ENCODE measurements at places on chromosomes 1 and 21. TPM values are rescaled to one million over a fixed set of nuclear protein-coding genes. Genes with fewer than 3 reads are reported as not detected.

DIP2A gene
- 56.7 TPM for total RNA-seq

PLPP3 gene
- 59.4 TPM for total RNA-seq

PTPRC gene
- total RNA-seq, result not detected

OR2T33 gene
- not detected for total RNA-seq

SLC22A15 gene
- total RNA-seq, result 0.10 TPM

MROH9 gene
- not detected for total RNA-seq

LCE1B gene
- not detected for total RNA-seq

MMP23B gene
- total RNA-seq, result 0.29 TPM

PLA2G2F gene
- not detected for total RNA-seq

KDM1A gene
- total RNA-seq, result 140 TPM

DPYD gene
- 28.1 TPM for total RNA-seq

TNFRSF4 gene
- total RNA-seq, result 3.6 TPM

PLPPR4 gene
- 0.19 TPM for total RNA-seq

OR6K3 gene
- total RNA-seq, result 0.19 TPM

ENAH gene
- 60.8 TPM for total RNA-seq

PTGFR gene
- under 0.01 TPM for total RNA-seq

SLC45A1 gene
- total RNA-seq, result 0.48 TPM

Data from vein endothelial cell (primary cell).